CD4-positive, alpha-beta T cell treated with Interleukin-17A for 1 hour (primary cell): ENCODE measurements at places on chromosomes 13 and 19.

DNA sequence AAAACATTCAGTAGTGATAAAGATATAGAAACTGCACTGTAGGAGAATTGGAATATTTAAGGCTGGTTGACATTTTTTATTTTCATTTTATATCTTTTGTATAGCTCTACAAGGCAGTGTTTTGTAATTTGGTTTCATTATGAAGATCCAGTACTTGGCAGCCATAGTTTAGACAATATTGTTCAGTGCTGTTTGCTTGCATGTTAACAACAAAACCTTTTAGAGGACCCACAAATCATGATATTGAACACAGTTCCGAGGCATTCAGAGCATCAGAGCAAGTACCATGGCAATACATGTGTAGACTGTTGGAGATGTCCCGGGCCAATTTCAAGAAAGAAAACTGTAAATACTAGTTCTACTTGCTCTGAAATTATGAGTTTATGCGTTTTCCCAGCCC, 25.6 kb upstream of the GARRE1 start:
- no peak for DNase-seq

- no peak for DNase-seq
Measured at GRCh38 chr19:50344661-50345318, 15.6 kb upstream of the KCNC3 start.

- peak; percentile 33 for DNase-seq
Measured at GRCh38 chr19:10517361-10517759, at the start of gene S1PR5. TSS of gene S1PR5 (minus strand) at chr19:10517447. CDS start at chr19:10515011, 2,436 bp downstream.

GRCh38 chr13:28340272-28340793, 154.6 kb downstream of the FLT1 start:
- no peak for DNase-seq

DNA sequence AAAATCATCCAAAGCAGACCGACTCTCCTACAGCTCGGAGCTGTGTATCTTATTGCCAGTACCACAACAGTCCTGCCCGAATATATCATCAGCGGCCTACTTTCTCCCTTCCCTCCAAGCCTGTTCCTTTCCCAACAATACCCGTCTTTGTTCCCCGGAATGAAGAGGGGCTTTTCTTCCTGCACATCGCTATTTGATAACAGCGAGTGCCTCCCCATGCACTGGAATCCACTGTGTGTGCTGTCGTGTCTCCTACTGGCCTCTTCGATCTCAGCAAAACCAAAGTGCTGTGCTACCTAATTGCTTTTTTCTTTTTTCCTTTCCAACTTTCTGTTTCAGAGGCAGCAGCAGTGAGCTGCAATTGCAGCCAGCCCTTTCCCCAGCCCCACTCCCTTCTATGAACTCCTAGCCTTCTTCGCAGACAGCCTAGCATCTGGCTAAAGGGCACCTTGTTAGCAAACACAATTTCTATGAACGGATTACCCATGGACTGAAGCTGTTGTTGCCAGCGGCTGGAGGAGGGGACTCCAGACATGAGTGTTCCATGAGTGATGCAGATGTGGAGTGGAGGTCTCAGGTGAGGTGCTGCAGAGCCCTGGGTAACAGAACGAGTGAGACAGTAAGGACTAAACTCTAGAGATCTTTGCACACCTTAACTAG, 43.4 kb downstream of the EFNB2 start:
- no peak for DNase-seq

DNA sequence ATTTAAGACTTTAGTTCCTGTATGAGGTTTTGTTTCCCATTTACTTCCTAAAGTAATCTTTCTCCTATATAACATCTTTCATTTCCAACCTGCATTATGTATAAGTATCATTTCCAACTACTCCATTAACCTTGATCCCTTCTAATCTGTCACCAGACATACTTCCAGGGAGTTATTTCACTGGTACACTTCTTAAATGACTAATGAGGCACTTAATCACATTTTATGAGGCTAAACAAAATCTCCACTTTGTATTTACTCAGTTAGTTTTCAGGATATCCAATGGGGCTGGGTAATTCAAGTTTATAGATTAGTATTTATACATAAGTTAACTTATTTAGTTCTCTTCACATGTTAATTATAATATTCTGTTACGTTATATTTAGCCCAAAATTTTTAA, 634.7 kb downstream of the PCDH17 start:
- DNase-seq: no peak

DNA sequence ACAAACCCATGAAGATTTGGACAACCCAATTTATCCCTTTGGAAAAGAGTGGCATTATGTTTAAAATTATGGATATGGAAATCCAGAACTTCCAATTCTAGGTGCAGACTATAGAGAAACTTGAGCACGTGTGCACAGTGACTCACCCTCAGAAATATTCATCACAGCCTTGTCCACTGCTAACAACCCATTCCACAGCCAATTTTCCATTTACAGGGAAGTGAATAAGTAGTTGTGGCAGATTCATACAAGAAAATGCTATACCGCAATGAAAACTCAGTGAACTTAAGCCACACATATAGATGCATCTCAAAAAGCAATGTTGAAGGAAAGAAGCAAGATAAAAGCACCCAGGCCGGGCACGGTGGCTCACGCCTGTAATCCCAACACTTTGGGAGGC, 133.3 kb downstream of the USP12 start:
- no peak for DNase-seq

DNA sequence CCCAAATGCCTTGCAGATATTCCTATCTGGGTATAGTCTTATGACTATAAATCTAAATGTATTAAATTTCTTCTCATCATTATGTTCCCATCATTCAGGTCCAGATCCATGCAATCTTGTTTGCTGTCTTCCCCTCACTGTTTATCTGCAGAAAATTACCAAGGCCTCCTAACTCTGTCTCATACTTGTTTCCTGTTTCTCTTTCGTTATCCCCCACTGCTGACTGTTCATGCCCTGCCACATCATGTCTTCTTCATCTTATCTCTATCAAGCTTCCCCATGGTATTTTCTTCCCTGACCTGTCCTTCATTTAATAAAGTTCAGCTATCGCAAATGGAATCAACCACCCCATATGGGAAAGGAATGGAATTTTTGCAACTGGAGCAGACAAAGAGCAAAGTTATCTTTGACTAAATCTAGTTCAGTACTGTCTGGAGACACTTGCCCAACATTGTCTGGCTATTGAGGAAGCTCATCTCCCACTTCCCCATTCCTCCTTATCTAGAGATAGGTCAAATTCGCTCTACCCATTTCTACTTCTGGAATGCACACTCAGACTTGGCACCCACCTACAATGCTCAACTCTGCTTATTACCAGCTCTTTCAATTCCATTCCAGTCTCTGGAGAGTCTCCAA, 1358.1 kb downstream of the EFNB2 start:
- DNase-seq: no peak

GRCh38 chr13:21741396-21741979, 70.6 kb downstream of the FGF9 start:
- no peak for DNase-seq

- no peak for DNase-seq
Measured at GRCh38 chr19:57348136-57348535, 2.9 kb upstream of the ZNF304 start.

DNA sequence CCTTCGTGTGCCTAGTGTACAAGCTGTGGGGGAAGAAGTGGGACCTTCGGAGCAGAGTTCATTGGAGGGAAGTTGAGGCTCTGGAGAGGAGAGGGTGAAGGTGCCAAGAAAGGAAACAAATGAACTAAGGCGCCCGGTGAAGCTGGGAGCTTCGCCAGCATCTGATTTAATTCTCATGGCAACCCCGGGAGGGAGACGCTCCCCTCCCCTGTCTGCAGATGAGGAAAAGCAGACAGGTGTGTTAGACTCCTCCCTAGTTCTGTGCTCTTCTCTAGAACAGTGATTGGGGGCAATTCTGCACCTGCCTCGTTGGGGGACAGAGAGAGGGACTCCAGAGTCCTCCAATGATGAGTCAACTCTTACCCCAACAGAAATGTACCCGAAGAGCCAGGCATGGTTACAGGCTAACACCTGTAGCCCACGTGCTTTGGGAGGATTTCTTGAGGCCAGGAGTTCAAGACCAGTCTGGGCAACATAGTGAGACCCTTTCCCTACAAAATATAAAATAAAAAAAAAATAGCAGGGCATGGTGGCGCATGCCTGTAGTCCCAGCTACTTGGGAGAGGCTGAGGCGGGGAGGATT, 4.2 kb downstream of the SSC5D start:
- no peak for DNase-seq
